ENCODE measurements at places on chromosomes 3 and 15.

DNA sequence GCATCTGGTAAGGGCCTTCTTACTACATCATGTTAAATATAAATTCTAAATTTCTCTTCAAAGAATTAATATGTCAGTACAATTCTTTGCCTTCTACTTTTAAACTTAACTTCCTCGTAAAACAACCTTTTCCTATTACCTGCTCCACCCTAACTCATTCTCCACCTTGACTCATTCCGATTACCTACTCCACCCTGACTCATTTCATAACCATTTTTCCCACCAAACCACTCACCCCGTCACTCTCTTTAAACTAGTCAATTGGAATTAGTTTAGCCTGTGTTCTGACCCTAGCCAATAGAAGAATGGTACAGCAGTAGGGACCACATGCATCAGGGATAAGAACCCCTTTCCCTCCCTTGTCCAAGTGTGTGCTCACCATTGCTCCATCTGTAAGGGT is 65.6 kb downstream of the PLSCR2 start:
- DNase-seq, result no peak

GRCh38 chr3:18556503-18557135 is 131.5 kb upstream of the SATB1 start:
- no peak for DNase-seq

- no peak for DNase-seq
These were observed 69.5 kb downstream of the MBNL1 start for GRCh38 chr3:152338159-152338720.

DNA sequence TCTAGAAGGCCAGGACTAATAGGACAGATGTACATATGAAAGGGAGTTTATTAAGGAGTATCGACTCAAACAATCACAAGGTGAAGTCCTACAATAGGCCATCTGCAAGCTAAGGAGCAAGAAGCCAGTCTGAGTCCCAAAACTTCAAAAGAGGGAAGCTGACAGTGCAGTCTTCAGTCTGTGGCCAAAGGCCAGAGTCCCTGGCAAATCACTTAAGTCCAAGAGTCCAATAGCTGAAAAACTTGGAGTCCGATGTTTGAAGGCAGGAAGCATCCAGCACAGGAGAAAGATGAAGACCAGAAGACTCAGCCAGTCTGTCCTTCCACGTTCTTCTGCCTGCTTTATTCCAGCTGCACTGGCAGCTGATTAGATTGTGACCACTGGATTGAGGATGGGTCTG is 11.1 kb upstream of the CELF6 start:
- DNase-seq, result no peak

DNA sequence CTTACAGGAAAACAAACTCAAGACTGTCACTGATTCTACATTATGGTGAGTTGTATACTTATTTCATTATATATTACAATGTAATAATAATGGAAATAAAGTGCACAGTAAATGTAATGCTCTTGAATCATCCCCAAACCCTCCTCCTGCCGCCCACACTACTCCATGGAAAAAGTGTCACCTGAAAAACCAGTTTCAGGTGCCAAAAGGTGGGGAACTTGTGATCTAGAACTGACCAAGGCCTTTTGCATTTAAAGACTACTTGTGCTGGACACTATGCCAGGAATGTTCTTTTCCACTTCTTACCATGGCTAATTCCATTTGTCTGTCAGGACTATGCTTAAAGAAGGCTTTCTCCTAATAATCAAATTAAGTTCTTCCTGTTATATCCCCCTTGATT is 32.3 kb downstream of the ROBO2 start:
- DNase-seq, result no peak

- no peak for DNase-seq
These were observed 50.4 kb upstream of the ADCY5 start for GRCh38 chr3:123499322-123499721.

DNA sequence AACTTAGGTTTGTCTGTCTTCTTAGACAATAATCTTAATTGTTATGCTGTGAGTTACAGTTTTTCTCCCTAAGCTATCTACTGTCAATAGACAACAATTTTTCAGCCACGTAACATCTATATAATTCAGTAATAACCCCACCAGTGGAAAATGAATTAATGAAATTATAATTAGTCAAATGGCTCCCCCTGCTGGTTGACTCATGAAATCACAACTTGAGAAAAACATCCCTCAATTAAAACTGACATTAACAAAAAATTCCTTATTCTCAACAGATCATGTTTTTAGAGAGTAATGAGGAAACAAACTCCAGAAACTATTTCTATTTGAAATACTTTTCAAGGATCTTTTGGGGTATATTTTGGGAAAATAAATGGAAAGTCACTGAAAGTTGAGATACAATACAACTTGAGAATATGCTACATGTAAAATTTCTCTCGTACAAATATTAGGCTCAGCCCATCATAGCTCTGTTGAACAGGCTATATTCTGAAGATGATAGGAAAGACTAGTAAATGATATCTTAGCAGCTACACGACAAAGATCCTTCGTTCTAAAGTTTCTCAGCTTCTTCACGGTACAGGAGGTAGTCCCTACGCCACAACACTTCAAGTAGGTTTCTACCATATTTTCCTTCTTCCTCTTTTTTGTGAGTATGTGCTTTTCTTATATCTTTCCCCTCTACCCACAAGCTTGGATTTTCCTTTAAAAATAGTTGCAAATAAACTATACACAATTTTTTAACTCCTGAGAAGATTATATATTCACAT is 20.7 kb downstream of the PPP1R2 start:
- no peak for DNase-seq

DNA sequence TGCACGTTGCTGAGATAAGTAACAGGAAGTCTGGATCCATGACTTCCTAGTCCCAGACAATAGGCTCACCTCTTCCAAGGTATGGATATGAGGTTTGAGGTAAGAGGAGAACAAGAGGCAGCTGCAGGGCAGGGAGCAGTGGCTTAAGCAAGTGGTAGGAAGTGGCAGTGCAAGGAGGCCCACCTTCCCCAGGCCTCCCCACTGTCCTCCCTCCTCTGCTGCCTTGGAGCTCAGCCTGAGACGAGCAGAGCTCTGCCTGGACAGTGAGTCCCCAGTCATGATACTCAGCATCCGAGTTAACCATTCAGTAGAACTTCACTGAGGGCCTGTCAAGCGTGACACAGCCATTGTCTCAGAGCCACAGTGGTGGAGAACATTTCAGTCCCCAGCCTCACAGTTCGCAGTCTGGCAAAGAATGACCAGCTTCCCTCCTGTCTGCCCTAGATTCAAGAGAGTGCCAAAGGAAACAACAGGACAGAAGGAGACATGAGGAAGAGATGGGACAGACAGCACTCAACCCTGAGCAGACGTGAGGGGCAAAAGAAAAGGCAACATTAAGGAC is 41.4 kb upstream of the BOC start:
- no peak for DNase-seq

All from T-helper 17 cell (primary cell).